ENCODE measurements at places on chromosomes 12 and 14.

DNA sequence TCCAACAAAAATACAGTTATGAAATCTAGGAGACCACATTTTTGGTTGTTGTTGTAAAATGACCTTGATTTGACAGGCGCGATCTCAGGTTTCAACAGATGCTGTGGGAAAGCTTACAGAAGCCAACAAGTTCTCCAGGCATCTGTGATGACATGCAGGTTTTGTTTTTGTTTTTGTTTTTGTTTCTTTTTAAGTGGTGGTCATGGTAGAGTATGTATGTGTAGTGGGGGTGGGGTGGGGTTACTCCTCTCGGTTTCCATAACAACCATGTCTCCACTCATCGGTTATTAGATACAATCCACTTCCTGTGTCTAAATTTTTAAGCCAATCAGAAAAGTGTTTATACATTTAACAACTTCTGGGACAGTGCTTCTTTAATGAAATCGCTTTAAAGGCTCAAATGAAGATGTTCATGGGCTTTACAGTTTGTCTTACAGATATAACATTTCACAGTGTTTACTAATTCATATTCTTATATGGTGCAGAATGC, 199.9 kb upstream of the FOXN3 start:
- no peaks in the 10 kb centered on the region for H3K4me1 ChIP-seq
- H3K4me3 ChIP-seq = peak overlapping the region; percentile 72
- no peaks in the 10 kb centered on the region for H3K27me3 ChIP-seq
- no peaks in the 10 kb centered on the region for H3K36me3 ChIP-seq

DNA sequence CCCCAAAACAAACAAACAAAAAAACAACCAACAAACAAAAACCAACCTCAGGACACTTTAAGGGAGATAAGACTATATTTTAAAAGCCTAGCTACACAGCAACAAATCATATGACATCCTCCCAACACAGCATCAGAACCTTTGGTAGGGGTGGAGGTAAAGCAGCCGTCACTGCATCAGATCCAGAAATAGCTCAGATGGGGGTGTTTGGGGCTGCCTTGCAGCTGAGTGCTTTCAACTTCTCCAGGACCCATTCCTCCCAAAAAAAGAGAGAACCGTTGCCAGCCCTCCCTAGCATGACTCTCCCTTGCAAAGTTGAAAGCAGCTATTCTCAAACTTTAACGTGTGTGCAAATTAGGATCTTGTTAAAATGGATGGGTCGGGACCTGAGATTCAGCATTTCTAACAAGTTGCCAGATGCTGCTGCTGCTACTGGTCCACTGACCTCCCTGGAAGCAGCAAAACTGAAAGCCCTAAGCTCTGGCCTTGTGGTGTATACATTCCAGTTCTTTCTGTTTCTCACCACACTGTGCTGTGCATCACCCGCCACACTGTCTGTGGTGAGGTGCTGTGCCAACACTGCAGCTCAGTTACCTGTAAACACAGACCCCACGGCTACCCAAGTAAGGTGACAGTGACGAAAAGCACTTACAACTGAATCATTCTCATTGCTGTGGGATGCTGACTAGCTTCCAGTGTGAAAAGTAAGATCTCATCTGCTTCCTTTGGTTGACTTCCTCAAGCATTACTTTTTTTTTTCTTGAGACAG, 54.0 kb downstream of the SLC38A1 start:
- peak overlapping the region; percentile 30 for H3K27ac ChIP-seq
- no peak for DNase-seq
- no peaks in the 10 kb centered on the region for H3K4me1 ChIP-seq

DNA sequence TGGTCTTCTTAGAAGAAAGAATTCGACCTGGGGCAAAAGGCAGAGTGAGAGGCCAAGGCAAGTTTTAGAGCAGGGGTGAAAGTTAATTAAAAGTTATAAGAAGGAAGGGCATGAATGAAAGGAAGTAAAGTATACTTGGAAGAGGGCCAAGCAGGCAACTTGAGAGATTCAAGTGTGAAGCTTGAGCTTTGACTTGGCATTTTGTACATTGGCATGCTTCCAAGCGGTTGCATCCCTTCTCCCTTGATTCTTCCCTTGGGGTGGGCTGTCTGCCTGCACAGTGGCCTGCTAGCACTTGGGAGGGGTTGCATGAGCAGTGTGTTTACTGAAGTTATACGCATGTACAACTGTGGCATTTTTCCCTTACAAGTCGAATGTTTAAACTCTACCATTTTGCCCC, 74.8 kb upstream of the MGAT4C start:
- H3K4me3 ChIP-seq = no peak overlapping the region
- H3K27me3 ChIP-seq = no peaks in the 10 kb centered on the region
- no peaks in the 10 kb centered on the region for H3K36me3 ChIP-seq
- no peak overlapping the region for H3K27ac ChIP-seq
- no peaks in the 10 kb centered on the region for H3K4me1 ChIP-seq

GRCh38 chr12:103928682-103929045, 1.5 kb upstream of the HSP90B1 start:
- peak overlapping the region; percentile 87 for H3K4me3 ChIP-seq
- H3K27ac ChIP-seq = peak overlapping the region; percentile 96
- peaks cover 7% of the 10 kb centered on the region for H3K4me1 ChIP-seq

GRCh38 chr14:93016275-93016845, 93.4 kb downstream of the CHGA start:
- no peak overlapping the region for H3K4me3 ChIP-seq
- no peaks in the 10 kb centered on the region for H3K27me3 ChIP-seq
- H3K27ac ChIP-seq = no peak overlapping the region
- no peak for DNase-seq
- peaks cover 9% of the 10 kb centered on the region for H3K4me1 ChIP-seq

- H3K36me3 ChIP-seq = no peaks in the 10 kb centered on the region
- H3K4me3 ChIP-seq = no peak overlapping the region
- H3K27ac ChIP-seq = no peak overlapping the region
- no peaks in the 10 kb centered on the region for H3K4me1 ChIP-seq
- no peaks in the 10 kb centered on the region for H3K27me3 ChIP-seq
- no peak for DNase-seq
Measured at GRCh38 chr14:99818503-99819036, 25.4 kb downstream of the EML1 start.

All from breast epithelium (tissue), 4 donors.